Activated T-helper 1 cell treated with anti-CD3 and anti-CD28 coated beads, Interleukin-12 subunit alpha, Interleukin-12 subunit beta, Interleukin-2, Interleukin-4 antibody, amounts not matched to agents 30 ng/mL and 10 ng/mL and 1 ng/mL, durations not matched to agents 14 hours and 24 hours and 36 hours (primary cell): ENCODE measurements at places on chromosomes 12 and 14.

DNA sequence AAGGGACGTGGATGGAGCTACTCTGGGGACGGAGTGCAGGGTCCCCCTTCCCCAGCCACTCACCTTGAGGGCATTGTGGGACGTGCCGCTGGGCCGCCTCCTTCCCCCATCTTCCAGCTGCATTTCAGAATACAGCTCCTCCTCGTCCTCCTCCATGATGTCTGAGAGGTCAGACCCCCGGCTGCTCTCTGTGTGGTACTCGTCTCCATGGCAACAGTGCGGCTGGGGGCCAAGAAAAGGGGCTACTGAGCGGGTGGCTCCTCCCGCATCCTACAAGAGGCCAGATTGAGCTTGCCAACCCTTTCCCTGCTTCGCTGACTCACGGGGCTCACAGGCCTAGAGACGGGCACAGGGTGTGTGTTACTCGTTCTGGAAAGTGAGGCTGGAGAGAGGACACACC is 90.4 kb downstream of the PIWIL1 start:
- DNase-seq: no peak

- DNase-seq: no peak
Observed at GRCh38 chr12:65051218-65051617, 69.9 kb downstream of the WIF1 start.

- DNase-seq: no peak
Observed at GRCh38 chr12:123354600-123354999, 10.0 kb downstream of the SBNO1 start.

- DNase-seq: no peak
Observed at GRCh38 chr14:64410084-64410774, 22.1 kb downstream of the MTHFD1 start.

- DNase-seq: no peak
Observed at GRCh38 chr12:108046650-108047049, 82.4 kb upstream of the WSCD2 start.

DNA sequence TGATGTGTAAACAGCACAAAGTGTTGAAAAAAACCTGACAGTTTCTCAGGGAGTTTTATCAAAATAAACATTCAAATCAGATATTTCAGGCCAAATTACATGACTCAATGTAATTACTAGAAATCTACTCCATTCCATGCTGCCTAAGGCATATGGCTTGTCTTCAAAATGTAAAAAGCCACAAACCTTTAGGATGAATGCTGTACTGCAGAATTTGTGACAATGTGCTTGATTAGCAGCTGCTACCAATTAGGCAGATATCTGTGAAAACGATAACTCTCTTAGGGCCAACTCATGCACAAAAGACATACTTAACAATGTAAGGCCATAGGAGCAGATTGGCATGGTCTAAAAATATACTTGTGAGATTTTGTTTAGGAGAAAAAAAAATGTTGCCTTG is 267.0 kb downstream of the DACT1 start:
- DNase-seq: no peak

DNA sequence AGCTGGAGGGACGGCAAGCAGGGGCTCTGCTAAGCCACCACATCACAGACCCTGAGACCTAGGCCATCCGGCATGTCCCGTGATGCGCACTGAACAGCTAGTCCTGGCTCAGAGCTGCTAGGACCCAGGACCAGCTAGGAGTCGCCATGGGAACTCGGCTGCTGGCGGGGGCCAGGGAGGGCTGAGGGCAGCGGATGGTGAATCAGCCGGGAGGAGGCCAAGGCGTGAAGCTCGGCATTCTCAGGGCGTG is 5.1 kb downstream of the AHNAK2 start:
- DNase-seq: no peak

DNA sequence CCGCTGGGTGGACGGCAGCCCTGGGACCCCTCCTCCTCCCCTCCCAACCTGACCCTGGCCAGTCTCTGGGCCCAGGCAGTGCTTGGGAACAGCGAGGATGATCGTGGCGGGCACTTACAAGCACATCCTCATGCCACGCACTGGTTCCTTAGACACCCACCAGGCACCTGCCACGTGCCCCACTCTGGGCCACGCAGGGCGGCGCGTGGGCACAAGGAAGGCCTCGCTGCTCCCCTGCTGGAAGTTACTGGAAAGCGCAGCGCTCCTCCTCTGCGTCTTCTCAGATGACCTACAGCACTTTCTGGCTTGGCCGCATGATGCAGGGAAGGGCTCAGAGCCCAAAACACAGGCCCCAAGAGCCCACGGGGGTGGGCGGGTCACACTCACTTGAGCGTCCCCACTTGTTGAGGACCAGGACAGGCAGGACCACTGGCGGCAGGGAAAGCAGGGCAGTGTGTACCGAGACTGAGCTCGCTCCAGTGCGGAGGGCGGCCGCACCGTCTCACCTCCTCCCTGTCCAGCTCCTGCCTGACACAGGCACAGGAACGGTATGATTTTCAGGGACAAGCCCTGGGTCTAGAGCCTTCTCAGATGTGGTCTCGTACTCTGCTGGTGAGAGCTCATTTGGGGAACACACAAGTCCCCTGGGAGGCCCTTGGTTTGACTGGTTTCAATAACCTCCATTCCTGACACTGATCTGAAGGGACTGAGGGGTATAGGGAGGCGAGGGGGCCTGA is 128.3 kb upstream of the EVL start:
- no peak for DNase-seq

DNA sequence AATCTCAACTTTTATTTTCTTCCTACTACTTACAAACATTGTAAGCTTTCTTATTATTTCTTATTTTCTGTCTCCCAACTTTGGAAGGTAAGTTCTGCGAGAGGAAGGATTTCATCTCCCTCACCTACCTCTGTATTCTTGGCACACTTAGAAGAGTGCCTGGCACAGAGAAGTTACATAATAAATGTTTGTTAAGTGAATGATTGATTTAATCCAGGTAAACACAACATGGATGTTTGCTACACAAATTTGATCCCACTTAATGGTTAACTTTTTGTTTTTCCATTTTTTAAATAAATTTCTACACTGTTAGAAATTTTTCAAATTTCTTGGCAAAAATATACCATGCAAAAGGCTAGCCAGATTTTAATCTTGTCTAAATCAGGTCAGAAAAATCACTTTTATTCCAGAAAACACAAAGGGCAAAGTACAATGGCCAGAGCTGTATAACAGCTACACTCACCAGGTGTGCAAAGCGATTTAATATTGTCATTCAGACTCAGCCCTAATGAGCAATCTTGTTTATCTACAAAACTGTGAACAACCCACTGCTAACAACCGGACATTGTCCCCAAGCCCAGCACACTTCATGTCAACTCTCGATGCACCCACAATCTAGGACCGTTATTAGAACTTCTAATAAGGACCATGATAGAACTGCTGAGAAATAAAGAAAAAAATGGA is 222.1 kb upstream of the EEA1 start:
- DNase-seq: no peak

DNA sequence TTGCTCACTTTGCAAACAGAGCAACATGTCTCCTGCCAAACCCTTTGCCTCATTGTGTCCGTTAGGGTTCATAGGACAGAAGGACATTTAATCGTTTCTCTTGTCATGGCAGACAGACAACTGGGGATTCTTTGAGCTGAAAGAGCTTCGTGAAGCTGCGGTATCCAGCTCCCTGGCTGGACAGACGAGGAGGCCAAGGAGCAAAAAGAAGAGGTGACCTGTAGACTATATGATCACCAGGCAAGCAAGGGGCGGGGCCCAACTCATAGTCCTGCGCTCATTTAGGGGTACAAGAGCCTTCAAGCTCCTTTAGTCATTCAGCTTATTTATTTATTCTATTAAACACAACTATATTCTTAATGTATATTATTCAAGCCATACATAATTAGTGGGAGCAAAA is 66.8 kb upstream of the VRK1 start:
- DNase-seq: no peak
